Occipital lobe (tissue), 3 donors: ENCODE measurements at places on chromosomes 6 and 20. TPM values are rescaled to one million over a fixed set of nuclear protein-coding genes. Genes with fewer than 3 reads are reported as not detected.

The HLA-DQB1 gene
- 0.16 TPM for total RNA-seq

The SLC17A3 gene
- not detected for total RNA-seq

The CD93 gene
- 13.6 TPM for total RNA-seq

The SCAND1 gene
- 27.0 TPM for total RNA-seq

The SNAI1 gene
- not detected for total RNA-seq

The KIF25 gene
- total RNA-seq: not detected
